Activated naive CD4-positive, alpha-beta T cell treated with Interleukin-2 at 50 U/mL for 16 hours (primary cell): ENCODE measurements at places on chromosomes 3 and 15.

- DNase-seq, result peak; percentile 5
Measured at GRCh38 chr15:23566071-23566554, 639 bp downstream of the MKRN3 start.

- no peak for DNase-seq
Measured at GRCh38 chr3:135268941-135269532, 474.0 kb downstream of the EPHB1 start.

GRCh38 chr3:42670670-42671069 lies 14.7 kb upstream of the KLHL40 start:
- DNase-seq, result no peak

DNA sequence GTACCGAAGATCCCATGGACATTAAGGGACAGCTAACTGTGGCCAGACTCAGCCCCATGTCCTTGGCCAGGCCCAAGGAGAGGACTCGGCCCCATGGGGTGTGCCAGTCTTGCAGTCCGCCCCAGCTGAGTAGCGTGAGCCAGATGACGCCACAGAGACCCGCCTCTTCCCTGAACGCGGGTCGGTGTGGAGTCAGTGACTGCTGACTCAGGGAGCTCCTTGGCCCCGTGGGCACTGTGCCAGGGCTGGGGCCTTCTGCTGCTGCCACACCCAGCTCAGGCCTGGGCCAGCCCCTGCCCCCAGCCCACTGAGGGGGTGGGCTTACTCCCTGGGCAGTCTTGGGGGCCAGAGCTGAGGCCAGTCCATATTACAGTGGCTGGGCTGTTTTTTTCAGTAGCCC lies 52.8 kb downstream of the PLXNA1 start:
- DNase-seq, result no peak

- DNase-seq, result no peak
Measured at GRCh38 chr3:143604402-143605185, 243.7 kb downstream of the SLC9A9 start.

DNA sequence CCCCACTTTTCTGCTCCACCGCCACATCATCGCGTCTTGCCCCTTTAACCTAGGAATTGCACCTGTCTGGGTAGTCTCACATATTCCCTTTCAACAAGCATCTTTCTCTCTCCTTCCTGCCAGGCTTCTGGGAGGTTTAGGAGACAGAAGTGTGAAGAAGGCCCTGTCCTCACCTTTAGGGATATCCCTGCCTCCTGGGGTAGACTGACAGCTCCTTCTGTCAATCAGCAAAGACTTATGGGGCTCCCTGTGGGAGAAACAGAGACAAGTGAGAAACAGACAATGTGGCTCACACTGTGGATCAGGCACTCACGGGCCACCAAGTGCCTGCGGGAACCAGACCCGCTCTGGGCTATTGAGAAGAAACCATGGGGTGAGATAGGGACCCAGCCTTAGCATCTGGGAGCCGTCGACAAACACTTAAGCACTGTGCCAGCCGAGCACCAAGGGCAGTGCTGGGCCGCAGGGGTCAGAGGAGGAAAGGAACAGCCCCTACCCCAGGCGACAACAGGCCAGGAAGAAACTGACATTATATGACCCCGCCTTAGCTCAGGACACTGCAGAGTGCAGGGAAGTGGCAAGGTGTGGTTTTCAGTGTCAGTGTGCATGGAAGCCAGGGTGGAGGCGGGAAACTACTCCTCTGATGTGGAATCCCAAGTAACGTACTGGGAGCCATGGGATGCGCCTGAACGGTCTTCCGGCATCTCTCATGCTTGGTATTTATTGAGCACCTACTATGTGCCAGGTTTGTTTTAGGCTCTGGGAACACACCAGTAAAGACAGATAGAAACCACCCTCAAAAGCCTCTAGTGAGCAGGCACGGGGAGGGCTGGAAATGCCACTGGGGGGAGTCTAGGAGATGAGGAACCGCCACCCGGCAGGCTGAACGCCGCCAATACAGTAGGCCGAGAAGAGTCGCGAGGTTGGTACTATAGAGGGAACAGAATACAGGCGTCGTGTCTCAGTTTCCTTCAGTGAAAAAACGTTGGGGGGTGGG lies 1.8 kb downstream of the EFCC1 start:
- no peak for DNase-seq
